ENCODE measurements at places on chromosomes 4 and X.
A peak's percentile ranks its signal among the peaks of the same experiment; 100 is the strongest.

- DNase-seq = no peak
Measured at GRCh38 chr4:7841894-7842293, 97.8 kb downstream of the AFAP1 start.

GRCh38 chr4:143386812-143387211 is 50.1 kb downstream of the GAB1 start:
- no peak for DNase-seq

- no peak for DNase-seq
Measured at GRCh38 chrX:117274965-117275364, 812.2 kb upstream of the CT83 start.

- DNase-seq = no peak
Measured at GRCh38 chrX:25733148-25733547, 405.0 kb upstream of the MAGEB18 start.

DNA sequence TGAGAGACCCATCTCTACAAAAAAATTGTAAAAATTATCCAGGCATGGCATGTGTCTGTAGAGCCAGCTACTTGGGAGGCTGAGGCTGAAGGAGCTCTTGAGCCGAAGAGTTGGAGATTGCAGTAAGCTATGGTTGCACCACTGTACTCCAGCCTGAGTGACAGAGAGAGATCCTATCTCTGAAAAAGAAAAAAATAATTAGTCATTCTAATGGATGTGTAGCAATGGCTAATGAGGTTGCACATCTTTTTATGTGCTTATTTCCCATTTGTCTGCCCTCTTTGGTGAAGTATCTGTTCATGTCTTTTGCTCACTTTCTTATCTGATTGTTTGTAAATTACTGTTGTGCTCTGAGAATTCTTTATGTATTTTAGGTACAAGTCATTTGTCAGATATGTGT is 19.0 kb upstream of the MAML3 start:
- no peak for DNase-seq

DNA sequence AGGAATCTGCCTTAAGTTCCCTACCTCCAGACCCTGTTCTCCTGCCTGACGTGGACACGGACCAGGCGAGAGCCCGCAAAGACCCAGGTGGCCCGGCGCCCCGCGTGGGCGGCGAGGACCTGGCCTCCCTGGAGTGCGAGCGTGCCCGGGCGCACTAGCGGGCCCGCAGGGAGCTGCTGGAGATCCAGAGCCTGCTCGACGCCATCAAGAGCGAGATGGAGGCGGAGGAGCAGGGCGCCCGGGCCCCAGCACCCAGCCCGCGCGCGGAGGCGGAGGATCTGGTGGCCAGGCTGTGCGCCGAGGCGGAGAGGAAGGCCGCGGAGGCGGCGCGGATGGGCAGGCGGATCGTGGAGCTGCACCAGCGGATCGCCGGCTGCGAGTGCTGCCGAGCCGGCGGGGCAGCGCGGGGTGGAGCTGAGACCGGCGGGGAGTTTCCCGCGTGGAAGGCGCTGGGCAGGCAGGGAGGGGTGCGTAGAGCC is 18.2 kb downstream of the MRFAP1 start:
- no peak for DNase-seq

DNA sequence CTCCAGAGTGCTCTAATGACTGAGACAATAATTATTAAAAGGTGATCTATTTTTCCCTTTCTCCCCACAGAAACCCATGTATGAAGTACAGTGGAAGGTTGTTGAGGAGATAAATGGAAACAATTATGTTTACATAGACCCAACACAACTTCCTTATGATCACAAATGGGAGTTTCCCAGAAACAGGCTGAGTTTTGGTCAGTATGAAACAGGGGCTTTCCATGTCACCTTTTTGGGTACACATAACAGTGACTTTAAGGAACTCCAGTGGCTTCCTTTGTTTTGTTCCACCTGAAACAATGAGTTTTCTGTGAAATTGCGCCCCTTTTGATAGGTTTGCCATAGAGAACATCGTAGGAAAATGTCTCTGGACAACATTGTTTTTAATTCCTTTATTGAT is 69.6 kb downstream of the KIT start:
- DNase-seq = no peak

- no peak for DNase-seq
Measured at GRCh38 chr4:24743927-24744326, 51.4 kb upstream of the SOD3 start.

GRCh38 chr4:125992891-125993290 is 678.1 kb downstream of the FAT4 start:
- DNase-seq = no peak

GRCh38 chr4:6193399-6193798 is 7.0 kb downstream of the JAKMIP1 start:
- DNase-seq = no peak

DNA sequence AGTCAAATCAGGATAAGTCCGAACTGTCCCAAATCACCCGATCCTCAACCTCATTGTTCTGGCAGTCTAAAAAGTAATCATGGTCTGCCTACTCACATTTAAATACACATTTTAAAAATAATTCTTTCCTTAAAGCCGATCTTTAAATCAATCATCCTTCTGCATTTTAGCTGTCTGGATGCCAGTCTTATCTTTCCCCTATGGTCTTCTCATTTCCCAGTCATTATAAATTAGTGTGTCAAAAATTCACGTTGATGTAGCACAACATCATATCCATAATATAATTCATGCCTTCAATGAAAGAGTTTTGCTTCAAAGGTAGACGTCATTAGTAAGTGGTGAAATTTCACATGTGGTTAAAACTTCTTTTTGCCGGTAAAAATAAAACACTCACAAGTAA is 108.1 kb upstream of the FRG1 start:
- no peak for DNase-seq

DNA sequence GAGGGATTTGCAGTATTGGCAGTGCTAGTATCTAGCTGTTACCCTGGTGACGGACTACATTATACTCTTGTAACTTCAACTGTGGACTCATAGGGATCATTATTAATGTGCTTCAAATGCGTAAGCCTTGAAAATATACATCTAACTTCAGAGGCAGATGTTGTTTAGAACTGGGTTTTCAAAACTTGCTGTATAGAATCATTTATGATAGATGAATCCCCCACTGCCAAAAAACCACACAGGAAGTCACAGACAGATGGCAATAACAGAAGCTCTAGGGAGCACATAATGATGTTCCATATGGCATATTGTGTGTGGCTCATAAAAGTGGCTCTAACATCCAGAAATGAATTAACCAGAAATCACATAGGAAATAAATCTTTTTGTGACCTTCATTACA is 62.3 kb upstream of the RELL1 start:
- no peak for DNase-seq

GRCh38 chr4:40845154-40845835 is 95.5 kb downstream of the NSUN7 start:
- DNase-seq = no peak

- DNase-seq = no peak
Measured at GRCh38 chr4:113645288-113645687, 116.2 kb downstream of the CAMK2D start.

- DNase-seq = peak; percentile 63
Measured at GRCh38 chr4:101418055-101418454, 70.7 kb upstream of the PPP3CA start.

All from MM.1S (cell line).